ENCODE measurements at places on chromosomes 1 and 21.

- DNase-seq, result no peak
These were observed 816 bp downstream of the E2F2 start for GRCh38 chr1:23530087-23530746.

DNA sequence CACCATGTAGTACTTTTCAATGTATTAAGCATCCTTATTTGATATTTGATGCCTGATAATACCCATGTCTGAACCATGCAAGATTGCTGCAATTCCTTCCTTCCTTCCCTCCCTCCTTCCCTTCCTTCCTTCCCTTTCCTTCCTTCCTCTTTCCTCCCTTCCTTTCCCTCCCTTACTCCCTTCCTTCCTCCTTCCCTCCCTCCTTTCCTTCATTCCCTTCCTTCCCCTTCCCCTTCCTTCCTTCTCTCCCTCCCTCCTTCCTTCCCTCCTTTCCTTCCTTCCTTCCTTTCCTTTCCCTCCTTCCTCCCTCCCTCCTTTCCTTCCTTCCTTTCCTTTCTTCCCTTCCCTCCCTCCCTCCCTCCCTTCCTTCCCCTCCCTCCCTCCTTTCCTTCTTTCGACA is 29.7 kb upstream of the TMEM52 start:
- no peak for DNase-seq

- no peak for DNase-seq
These were observed 39.1 kb upstream of the GBP5 start for GRCh38 chr1:89311757-89312156.

DNA sequence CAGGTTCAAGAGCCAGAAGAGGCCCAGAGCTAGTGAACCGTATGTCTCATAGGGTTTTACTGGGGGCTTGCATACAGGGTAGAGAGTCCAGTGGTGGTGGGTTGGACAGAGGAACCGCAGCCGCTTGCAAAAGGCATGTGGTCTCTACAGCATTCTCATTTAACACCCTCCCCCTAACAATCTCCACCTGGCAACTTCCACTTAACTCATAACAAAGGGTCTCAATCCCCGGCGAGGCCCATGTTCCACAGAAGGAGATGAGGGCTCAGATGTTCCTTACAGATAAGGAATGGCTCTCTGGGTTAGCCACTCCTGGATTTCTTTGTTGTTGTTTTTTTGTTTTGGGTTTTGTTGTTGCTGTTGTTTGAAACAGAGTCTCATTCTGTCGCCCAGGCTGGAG is 106.1 kb downstream of the APP start:
- no peak for DNase-seq

DNA sequence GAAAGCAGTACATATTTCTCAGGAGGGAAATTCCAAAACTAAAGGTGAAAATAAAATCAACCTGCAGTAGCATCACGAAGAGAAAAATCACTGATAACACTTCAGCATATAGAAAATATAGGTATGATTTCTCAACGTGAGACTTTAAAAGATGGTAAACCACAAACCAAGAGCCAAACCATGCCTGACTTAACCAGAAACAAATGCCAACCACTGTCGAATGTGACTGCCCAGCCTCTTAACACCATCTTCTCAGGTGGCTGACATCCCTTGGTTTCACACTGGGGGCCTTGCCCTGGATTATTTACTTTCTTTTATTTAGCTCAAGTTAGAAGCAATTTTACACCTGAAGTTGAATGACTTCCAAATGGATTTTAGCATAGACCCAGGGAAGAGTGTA is 10.1 kb downstream of the HMGCS2 start:
- DNase-seq, result no peak

DNA sequence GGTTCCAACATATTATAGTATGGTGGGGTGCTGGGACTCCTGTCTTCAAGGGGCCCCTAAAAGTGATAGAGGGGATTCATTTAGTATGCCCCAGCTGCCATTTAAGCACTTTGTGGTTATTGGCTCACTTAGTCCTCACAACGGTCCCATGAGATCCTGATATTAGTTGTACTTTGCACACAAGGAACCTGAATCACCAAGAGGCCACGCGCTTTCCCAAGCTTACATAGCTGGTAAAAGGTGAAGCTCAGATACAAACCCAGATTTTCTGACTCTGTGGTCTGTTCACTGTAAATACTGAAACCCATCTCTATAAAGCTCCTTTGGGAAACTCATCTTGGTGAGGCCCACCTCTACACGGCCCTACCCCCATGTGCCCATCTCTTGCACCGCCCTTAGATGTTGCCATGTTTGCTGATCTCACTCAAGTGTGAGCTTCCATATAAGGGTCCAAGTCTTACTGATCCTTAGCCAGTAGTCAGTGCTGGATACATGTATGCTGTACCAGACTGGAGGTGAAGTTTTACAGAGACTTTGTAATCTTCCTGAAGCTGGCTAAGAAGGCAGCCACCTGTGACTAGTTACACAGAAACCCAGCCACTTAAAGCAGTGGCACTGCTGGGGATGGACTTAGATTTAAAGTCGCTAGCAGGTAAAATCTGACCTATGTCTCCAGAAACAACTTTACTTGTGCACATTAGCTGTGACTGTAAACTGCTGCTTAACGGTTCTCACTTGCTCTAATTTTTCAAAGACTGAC is 124.4 kb upstream of the HOOK1 start:
- DNase-seq, result no peak

GRCh38 chr1:230694464-230694863 is 19.5 kb downstream of the AGT start:
- DNase-seq, result no peak

GRCh38 chr1:159957824-159958268 is 3.8 kb upstream of the SLAMF9 start:
- no peak for DNase-seq

DNA sequence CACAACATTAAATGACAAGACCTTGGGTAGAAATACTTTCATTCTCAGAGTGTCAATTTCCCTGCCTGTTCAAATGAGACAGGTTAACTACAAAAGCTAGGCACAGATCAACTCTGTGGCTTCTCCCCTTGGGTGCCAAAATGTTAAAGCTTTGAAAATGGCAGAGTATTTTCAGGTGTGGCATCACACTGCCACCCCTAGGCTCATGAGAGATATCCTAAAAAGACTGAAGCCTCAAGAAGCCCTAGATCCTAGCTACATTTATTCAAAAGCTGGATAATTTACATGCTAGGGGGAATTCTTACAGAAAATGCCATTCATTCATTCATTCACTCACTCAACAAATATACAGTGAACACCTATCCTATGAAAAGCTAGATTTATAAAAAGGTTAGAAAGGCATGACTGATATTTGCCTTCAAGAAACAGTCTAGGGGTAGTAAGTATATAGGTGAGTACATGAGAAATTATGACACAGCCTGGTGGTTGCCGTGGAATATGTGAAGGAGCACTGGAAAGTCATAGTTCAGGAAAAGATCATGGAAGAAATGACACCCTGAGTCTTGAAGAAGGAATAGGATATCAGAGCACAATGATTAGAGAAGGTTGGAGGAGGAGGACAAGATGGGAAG is 15.9 kb upstream of the RAB4A start:
- no peak for DNase-seq

DNA sequence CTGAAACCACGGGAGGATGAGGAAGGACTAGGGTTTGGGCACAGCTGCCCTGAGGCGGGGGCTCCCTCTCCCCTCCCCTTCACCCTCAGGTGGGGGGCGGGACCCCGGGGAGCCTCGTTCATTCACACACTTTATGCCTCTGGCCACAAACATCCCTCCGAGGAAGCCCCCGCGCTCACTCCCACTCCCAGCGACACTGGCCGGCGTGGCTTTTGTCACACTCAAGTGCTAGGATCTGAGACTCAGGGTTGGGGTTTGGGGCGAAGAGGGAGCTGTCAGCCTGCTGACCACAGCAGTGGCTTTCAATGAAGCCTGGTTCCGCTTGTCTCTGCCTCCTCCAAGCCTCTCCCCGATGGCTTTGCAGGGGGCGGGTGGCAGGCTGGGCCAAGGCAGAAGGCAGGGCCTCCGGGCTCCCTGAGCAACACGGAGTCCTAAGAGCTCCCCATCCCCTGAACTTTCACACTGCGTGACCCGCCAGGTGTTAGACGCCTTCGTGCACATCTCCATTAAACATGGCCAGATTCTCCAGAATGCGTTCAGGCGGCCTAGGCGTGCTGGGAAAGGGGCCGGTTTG is 178.1 kb downstream of the NPHP4 start:
- no peak for DNase-seq

GRCh38 chr1:173997791-173998190 is 24.4 kb downstream of the RC3H1 start:
- DNase-seq, result peak; percentile 73

- peak; percentile 97 for DNase-seq
These were observed 146.0 kb downstream of the PLA2G4A start for GRCh38 chr1:186974774-186975181.

- DNase-seq, result no peak
These were observed 66.7 kb upstream of the ABCD3 start for GRCh38 chr1:94351481-94351880.

- no peak for DNase-seq
These were observed 132.3 kb downstream of the GABPA start for GRCh38 chr21:25867061-25867460.

DNA sequence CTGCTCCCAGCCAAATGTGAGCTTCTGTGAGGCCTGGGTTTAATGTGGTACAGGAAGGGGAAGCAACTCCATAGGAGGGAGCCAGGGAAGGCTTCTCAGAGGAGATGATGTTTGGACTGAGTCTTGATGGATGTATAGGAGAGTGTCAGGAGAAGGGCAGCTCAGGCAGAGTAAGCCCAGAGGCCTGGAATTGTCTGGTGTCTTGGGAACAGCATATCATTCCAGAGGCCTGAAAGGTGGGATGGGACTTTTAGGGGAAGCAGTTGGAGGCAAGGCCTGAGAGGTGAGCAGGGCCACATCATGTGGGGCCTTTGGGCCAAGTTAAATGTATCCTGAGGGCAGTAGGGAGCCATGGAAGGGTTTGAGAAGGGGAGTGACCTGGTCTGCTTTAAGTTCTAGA is 148.6 kb upstream of the WNT4 start:
- no peak for DNase-seq

DNA sequence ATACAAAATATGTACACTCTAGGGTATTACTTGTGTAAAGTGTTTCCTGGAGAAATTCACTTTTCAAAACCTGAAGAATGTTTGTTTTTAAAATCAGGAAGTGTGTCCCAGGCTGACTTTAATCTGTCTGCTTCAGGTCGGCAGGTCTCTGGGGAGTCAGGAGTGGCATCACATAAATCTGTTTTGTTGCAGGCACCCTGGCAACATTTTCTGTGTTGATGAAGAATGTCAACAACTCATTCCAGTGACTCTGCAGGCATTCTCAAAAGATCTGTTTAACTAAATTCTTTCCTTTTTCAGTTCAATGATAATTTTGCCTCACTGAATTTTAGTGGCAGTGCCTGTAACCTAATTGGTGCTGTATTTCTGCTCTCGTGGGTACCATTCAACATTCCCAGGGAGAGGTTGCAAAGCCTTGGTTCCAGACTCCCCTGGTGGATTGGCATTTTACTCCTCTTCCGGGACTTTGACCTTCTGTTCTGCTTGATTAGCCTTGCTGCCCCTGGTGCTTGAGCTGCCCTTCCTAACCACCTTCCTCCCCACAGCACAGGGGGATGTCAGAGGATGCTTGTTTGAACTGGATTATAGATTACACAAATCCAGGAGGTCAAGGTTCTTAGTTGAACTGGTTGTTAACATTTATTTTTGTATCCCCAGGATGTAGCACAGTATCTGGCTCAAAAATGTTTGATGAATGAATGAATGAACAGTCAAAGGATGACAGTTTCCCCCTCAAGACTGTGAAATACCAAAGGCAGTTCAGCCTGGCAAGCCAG is 55.4 kb upstream of the LPGAT1 start:
- peak; percentile 2 for DNase-seq

- no peak for DNase-seq
These were observed 52.3 kb downstream of the MAB21L3 start for GRCh38 chr1:116163533-116163932.

- DNase-seq, result peak; percentile 54
These were observed 48.8 kb downstream of the NID1 start for GRCh38 chr1:236016083-236016482.

DNA sequence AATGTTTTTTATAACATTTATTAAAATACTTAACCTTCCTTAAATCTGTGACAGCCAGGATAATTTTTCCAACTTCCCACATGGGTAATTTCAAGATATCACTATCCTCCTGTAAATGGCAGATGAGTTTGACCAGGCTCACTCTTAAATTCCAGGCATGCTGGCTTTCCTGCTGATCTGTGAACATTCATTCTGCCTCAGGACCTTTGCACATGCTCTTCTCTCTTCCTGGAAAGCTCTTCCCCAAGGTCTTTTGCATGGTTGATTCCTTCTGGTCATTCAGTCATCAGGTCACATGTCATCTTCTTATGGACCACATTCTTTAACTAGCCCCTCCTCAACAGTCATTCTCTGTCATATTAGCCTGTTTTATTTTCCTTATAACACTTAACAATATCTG is 5.7 kb downstream of the ST6GALNAC5 start:
- no peak for DNase-seq

DNA sequence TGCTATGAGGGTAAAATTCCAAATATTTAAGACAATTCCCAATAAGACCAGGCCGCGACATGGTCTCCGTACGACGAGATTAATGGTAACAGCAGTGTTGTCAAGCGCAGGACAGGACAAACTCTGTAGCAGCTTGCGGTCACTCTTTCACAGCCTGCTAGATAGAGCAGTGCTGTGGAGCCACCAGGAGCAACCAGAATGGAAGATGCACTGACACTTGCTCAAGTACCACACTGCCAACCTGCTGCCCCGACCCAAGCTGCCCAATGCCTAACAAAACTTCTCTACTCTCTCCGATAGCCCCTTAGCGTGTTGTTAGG is 636 bp downstream of the WARS2 start:
- no peak for DNase-seq

DNA sequence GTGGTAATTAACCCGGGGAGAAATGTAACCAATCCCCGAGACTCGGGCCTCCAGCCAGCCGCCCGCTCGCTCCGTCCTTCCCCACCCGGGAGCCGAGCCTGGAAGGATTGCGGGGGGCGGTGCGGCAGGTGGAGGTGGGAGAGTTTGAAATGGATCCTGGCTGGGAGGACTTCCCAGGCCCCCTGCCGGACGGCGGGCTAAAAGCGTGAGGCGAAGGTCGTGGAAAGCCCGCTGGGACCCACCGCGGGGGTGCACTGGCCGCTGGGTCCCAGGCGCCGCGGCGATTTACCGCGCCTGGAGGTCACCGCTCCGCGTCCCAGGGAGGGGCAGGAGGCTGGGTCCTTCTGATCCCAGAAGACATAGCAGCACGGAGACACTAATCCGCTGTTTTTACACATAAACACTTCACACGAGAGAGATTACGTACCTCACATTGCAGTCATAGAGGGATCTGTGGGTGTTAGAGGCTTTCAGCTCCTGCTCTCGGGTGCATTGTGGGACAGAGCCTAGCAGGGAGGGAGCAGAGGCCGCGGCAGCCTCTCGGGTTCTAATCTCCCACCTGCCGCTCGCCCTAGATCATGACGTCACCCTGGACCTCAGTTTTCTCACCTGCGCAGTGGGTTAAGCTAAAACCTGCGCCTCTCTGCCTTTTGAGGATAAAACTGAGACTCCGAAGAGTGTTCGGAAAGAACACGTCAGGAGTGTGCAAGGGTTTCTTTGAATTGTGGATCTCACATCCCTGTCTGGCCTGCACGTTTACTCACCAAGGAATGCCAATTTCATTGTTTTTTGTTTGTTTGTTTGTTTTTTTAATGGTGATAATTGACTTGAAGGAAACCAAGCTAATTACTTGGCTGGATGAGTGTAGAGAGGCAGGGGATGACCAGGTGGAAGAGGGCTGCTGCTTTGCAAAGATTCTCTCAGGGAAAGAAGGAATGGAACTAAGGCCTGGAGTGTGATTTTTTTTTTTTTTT is 17.1 kb upstream of the TMEM9 start:
- peak; percentile 61 for DNase-seq

- peak; percentile 32 for DNase-seq
These were observed 847 bp downstream of the SELENON start for GRCh38 chr1:25800703-25801377.

GRCh38 chr1:202648605-202649226 is 61.5 kb downstream of the SYT2 start:
- DNase-seq, result no peak
